ENCODE measurements at places on chromosomes 6 and 20.

- no peak for DNase-seq
These were observed 24.2 kb downstream of the GLYATL3 start for GRCh38 chr6:49523901-49524300.

- no peak for DNase-seq
These were observed 193.3 kb downstream of the PHACTR1 start for GRCh38 chr6:12909833-12910232.

GRCh38 chr6:139820210-139820609 is 445.8 kb upstream of the CITED2 start:
- DNase-seq = no peak

DNA sequence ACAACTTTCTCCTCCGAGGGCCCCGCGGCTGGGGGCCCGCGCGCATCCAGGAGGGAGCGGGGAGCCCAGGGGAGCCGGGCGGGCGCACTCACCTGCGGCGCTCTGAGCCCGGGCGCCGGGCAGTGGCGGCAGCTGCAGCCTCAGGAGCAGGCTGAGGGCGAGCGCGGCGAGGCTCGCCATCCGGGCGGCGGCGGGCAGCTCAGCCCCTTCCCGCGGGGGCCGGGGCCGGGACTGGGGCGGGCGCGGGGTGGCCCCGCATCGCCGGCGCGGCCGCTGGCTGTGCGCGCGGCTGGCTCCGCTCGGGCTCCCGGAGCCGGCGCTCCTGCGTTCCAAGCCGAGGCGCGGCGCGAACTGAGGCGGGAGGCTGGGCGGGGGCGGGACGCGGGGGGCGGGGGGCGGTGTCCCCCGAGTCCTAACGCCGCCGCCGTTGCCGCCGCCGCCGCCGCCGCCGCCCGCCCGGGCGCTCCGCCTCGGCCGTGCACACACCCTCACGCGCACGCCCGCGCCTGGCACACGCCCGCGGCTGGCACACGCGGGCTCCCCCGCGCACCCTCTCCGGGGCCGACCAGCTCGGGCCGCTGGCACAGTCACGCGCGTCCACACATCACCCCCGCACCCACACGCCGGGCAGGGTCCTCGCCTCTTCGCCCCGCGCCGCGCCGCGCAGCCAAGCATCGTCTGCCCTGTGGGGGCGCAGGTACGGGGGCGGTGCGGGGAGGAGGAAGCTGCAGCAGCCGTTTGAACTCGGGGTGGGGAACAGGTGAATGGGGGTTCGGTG is at the start of gene PTPRT:
TSS of gene PTPRT (minus strand) at position 353 of the 778 bp plus-strand sequence. CDS start at position 180, 173 bp downstream.
- DNase-seq = no peak

- no peak for DNase-seq
These were observed 155.0 kb upstream of the SNX9 start for GRCh38 chr6:157668009-157668401.

GRCh38 chr6:17212546-17213371 is 68.4 kb upstream of the RBM24 start:
- no peak for DNase-seq

GRCh38 chr20:63694584-63695423 is 1.6 kb upstream of the TNFRSF6B start:
- no peak for DNase-seq

GRCh38 chr20:16747291-16747811 is 807 bp upstream of the OTOR start:
- DNase-seq = no peak

DNA sequence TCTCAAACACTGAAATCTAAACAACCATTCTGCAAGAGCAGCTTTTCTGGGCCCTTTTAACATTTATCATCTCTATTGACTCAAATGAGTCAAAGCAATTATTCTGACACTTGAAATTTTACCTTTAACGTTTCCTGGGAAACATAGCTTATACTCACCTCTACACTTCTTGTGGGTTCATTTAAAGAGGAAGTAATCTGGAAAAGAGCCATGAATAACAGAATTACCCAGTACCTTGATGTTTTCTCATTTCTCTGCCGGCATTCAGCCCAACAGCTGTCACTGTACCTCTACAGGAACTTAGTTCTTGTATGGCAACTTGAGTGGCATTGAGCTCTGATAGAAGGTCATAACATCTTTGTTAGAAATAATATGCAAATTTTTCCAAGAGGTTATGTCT is 272.2 kb downstream of the KCNQ5 start:
- DNase-seq = no peak

GRCh38 chr6:140236732-140237131 is 862.3 kb upstream of the CITED2 start:
- DNase-seq = no peak

GRCh38 chr20:45576995-45577394 is 2.1 kb downstream of the WFDC8 start:
- no peak for DNase-seq

GRCh38 chr6:12069891-12070529 is 57.9 kb downstream of the HIVEP1 start:
- no peak for DNase-seq

- DNase-seq = no peak
These were observed 29.5 kb upstream of the ZNF217 start for GRCh38 chr20:53623134-53623453.

- DNase-seq = no peak
These were observed 6.1 kb downstream of the NINL start for GRCh38 chr20:25579081-25579770.

- no peak for DNase-seq
These were observed 95.4 kb upstream of the DEFB112 start for GRCh38 chr6:50145125-50145524.

DNA sequence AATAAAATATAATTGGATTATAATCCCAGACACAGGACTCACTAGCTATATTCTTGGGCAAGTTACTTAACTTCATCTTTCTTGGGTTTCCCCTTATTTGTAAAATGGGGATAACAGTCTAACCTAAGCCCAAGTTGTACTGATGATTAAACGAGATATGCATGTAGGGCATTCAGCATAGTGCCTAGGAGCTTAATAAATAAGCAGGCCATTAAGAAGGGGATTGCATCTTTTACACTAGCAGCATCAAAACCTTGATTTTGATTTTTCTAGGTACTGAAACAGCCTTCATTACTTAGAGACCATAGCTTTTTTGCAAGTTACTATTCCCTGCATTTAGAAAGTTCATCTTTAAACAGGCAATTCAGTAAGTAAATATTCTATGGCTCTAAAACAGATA is 2.2 kb upstream of the QKI start:
- no peak for DNase-seq

- no peak for DNase-seq
These were observed 16.1 kb downstream of the PLA2G7 start for GRCh38 chr6:46719099-46719498.

- DNase-seq = no peak
These were observed 1326.3 kb upstream of the GJE1 start for GRCh38 chr6:140806431-140806830.

- no peak for DNase-seq
These were observed 30.2 kb downstream of the EPHA7 start for GRCh38 chr6:93389192-93389591.

- DNase-seq = no peak
These were observed 8.5 kb upstream of the HLA-DRA start for GRCh38 chr6:32431142-32431541.

DNA sequence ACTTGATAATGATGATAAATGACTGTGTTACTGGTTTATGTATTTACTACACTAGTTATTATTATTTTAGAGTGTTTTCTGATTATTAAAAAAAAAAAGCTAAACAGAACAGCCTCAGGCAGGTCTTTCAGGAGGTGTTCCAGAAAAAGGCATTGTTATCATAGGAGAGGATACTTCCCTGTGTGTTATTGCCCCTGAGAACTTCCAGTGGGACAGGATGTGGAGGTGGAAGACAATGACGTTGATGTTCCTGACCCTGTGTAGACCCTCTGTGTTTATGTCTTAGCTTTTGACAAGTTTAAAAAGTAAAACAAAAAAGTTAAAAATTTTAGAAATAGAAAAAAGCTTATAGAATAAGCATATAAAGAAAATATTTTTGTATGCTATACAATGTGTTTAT is 49.1 kb downstream of the NCOA7 start:
- no peak for DNase-seq

DNA sequence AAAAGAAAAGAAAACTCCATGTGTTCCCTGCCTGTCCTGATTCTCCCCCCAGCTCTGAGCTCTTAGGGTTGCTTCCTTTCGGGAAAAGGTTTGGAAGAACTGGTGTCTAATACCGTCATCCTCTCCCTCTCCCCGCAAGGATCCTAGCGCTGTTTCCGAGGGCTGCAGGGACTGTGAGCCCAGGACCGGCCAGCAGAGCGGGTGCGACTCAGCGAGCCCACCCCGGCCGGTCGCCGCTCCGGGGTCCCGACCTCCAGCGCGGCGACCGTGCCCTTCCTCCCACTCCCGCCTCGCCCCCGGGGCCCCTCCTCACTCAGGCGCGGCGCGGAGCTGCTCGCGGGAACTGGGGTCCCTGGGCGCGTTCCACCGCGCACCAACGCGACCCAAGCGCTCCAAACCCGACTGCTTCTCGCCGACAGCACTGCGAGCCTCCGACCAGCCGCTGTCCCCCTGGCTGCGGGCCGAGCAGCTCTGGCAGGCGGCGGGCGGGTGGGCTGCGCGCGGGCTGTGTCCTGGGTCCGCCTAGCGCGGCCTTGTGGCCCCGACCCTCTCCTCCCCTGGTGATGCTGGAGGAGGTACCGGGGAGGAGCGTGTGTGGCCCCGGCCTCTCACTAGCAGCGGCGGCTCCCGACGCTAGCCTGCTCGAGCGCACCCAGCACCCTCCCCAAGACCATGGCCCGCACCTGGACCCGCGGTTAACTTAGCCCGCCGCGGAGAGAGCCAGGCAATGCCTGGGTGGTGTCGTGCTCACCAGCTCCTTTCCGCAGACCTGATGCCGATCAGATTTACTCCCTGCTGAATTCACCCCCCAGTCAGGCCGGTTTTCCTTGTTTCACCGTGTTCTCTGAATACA is at the start of gene PLA2G7:
TSS of gene PLA2G7 (minus strand) at position 509 of the 853 bp plus-strand sequence. CDS start 12,484 bp downstream, outside the sequence.
- no peak for DNase-seq

DNA sequence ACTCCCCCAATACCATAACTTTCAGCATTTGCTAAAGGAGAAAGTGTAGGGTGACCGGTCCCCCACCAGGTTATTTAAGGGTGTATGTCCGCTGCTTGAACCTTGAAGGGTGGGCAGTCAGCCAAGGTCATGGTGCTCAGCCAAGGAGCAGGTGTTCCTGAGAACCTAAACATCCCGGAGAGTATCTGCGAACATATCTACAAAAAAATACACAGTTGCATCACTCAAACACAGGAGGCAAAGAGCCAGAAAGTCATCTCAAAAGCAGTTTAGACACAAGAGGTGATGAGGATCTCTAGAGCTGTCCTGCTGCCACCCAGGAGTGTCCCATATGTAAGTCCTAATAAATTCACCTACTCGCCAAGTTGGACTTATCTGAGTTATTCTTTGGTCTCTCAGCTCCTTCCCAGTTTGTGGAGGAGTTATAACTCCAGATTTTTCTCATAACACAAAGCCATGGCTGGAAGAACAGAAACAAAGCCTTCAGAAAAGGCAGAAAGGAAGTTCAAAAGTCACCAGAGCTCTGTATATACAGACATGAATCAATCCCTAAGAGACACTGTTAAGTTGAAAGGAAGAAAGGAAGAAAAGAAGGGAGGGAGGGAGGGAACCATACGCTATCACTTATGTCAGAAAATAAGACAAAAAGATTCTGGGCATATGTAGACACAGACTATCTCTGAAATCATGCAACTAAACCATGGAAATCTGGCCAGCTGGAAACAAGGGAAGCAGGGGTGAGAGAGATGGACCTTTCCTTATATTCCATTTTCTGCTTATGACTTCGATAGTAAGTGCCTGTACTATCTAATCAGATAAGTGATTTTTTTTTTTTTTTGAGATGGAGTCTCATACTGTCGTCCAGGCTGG is 11.3 kb downstream of the MBOAT1 start:
- DNase-seq = no peak

DNA sequence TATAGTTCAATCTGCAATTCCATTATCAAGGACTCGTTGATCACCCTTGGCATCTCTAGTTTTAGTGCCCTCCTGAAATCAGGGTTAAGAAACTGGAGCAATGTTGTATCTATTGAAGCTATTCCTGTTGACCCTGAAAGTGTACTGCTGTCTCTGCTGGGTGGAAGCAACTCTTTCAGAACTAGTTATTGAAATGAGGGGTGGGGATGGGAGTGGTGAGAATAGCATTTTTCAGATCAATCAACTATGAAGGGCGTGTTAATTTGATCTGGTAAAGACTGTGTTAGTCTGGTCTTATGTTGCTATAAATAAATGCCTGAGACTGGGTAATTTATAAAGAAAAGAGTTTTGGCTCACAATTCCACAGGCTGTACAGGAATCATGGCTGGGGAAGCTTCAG is 152.5 kb upstream of the BMP5 start:
- DNase-seq = no peak

DNA sequence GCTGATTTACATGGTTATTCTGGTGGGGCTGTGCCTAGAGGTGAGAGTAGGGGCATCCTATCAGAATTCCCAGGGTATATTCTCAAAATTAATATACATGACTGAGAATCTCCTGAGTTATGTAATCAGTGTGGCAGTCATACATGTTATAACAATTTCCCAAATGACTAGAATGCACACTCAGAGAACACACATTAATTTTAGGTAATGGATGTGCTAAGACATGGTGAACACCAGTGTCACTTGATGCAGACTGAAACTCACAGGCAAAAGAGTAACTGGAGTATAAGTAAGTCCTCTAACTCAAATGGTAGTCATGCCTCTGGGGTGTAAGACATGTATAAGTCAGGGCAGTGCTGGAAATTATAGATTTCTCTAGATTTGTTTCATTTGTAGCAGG is 1198.4 kb upstream of the CITED2 start:
- no peak for DNase-seq

- no peak for DNase-seq
These were observed 1.0 kb downstream of the HCRTR2 start for GRCh38 chr6:55175078-55176049.

DNA sequence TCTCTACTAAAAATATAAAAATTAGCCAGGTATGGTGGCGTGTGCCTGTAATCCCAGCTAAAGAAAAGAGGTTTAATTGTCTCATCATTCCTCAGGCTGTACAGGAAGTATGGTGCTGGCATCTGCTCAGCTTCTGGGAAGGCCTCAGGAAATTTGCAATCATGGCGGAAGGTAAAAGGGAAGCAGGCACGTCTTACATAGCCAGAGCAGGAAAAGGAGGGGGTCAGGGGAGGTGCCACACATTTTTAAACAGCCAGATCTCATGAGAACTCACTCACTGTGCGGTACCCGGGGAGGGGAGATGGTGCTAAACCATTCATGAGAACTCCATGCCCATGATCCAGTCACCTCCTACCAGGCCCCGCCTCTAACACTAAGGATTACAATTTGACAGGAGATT is 191.7 kb downstream of the EYA2 start:
- peak; percentile 51 for DNase-seq

GRCh38 chr6:88512951-88513350 is 346.8 kb upstream of the CNR1 start:
- DNase-seq = peak; percentile 53

GRCh38 chr20:56537997-56538396 is 5.0 kb downstream of the FAM209B start:
- no peak for DNase-seq

DNA sequence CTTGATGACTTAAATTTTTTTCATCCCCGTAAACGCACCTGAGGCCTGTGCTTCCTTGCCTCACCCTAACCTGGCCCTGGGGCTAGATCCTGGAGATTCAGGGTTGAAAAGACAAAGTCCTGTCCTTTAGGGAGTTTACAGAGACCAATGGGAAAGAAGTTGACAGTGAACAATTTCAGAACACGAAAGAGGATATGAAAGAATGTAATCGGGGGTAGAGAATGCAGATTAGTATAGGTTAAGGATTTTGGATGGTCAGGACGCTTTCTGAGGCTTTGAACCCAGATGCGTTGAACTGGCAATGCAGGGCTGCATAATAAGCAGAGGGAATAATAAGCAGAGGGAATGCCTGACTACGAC is 1.7 kb upstream of the FBXO5 start:
- no peak for DNase-seq

- DNase-seq = no peak
These were observed 64.4 kb upstream of the TMEM170B start for GRCh38 chr6:11473008-11473740.

Measured in osteocyte (in vitro differentiated cells).